ENCODE measurements at places on chromosomes 3 and 15.

DNA sequence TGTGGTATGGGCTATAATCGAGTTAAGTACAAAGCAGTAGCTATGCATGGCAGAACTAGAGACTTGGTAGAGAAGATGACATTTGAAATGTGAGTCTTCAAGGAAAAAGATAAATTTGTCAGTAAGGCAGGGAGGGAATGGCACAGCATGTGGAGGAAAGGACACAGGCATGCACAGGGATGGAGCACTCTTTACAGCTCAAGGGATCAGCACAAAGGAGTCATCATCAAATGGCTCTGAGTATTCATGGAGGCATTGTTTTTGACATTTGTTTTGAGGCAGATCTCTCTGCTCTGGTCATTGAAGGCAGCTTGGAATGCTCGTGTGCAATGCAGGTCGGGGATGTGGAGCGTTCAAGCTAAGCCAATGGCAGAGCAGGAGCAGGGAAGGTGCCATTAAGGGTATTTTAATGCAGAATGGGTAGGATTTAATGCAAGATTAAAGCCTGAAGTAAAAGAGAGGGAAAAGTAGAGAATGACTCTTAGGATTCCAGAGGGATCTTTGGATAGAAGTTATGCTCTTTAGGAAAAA lies 213.0 kb downstream of the MYRIP start:
- no peak for DNase-seq

GRCh38 chr3:29773481-29773880 lies 492.6 kb downstream of the RBMS3 start:
- DNase-seq = no peak

GRCh38 chr3:146834917-146835316 lies 229.8 kb upstream of the PLSCR5 start:
- no peak for DNase-seq

GRCh38 chr3:163138258-163138657 lies 1641.7 kb downstream of the OTOL1 start:
- no peak for DNase-seq

GRCh38 chr15:58951388-58952007 lies 18.0 kb upstream of the SLTM start:
- DNase-seq = no peak
